ENCODE measurements at places on chromosomes 1 and 21.

DNA sequence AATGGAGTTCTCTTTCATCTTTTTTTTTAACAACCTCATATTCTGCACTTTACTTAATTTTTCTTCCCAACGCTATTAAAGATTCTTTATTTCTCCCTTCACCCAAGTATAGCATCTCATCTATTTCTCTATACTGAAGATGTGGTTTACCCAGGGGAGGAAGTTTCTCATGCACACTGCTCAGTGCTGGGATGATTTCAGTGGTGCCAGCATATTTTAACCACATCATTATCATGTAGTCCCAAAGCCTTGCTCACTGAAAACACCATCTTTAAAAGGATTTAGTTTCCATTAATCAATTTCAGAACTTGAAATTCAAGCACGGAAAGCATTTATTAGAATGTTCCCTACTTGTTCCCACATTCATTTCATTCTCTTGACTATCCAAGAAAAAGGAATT lies 725.7 kb downstream of the USP25 start:
- no peak for DNase-seq

- DNase-seq, result no peak
These were observed 1.1 kb upstream of the FNDC10 start for GRCh38 chr1:1600861-1601563.

DNA sequence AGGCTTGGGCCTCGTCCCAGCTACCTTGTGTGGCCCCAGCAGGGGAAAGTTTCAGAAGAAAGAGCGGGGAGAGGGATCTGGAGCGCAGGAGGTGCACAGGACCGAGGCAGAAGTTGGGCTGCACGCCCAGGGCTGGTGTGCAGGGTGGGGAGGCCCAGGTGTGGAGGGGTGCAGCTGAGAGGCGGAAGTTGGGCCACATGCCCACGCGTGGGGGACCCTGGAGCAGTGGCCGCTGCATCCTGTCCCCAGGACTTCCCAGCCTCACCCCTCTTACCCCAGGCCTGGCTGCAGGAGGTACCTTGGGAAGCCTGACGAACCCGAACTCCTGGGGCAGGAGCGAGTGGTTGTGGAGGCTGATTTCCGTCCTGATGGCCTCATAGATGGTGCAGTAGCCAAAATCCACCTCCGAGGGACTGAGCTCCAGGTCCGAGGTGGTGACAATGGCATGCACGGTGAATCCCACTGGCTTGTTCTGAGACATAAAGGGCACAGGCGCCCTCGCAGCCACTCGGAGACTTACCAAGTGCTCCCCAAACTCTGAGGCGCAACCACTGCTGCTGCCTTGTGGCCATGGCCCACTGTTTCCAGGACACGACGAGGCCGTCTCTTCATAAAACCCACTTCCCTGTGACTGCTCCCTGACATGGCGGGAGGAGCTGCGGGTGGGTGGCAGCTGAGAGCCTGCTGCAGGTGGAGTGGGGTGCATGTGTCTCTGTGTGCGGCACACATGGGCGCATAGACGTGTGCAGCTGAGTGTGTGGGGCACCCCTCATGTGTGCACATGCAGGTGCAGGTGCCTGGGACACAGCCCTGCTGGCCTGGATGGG lies 20.4 kb upstream of the TMEM52 start:
- DNase-seq, result no peak

GRCh38 chr1:47434051-47434842 lies 3.6 kb upstream of the FOXD2 start:
- peak; percentile 68 for DNase-seq

DNA sequence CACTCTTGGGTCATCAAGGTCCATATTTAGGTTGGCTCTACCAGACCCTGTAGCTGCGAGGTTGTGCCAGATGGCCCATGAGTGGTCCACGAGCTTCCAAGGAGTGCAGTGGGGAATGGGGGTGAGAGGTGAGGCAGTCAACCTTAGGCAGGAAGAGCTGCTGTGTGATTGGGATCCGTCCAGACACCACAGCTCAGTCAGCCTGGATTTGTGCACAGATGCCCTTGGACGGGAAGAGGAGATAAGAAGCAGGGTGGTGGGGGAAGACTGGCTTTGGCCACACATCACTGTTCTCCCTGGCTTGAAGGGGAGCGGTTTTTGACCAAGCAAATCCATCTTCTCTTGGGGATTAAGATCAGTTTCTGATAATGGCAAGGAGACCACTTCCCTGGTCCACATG lies 130.6 kb downstream of the IGSF21 start:
- no peak for DNase-seq

- DNase-seq, result peak; percentile 5
These were observed 758 bp downstream of the DEPDC1 start for GRCh38 chr1:68495968-68496679.

GRCh38 chr1:236604905-236605806 lies 840 bp upstream of the HEATR1 start:
- DNase-seq, result no peak

- no peak for DNase-seq
These were observed 68.5 kb upstream of the ADAM30 start for GRCh38 chr1:119964673-119965363.

GRCh38 chr1:28982198-28982597 lies 67.8 kb downstream of the EPB41 start:
- DNase-seq, result no peak

GRCh38 chr1:165408518-165408917 lies 36.4 kb downstream of the RXRG start:
- DNase-seq, result peak; percentile 44

DNA sequence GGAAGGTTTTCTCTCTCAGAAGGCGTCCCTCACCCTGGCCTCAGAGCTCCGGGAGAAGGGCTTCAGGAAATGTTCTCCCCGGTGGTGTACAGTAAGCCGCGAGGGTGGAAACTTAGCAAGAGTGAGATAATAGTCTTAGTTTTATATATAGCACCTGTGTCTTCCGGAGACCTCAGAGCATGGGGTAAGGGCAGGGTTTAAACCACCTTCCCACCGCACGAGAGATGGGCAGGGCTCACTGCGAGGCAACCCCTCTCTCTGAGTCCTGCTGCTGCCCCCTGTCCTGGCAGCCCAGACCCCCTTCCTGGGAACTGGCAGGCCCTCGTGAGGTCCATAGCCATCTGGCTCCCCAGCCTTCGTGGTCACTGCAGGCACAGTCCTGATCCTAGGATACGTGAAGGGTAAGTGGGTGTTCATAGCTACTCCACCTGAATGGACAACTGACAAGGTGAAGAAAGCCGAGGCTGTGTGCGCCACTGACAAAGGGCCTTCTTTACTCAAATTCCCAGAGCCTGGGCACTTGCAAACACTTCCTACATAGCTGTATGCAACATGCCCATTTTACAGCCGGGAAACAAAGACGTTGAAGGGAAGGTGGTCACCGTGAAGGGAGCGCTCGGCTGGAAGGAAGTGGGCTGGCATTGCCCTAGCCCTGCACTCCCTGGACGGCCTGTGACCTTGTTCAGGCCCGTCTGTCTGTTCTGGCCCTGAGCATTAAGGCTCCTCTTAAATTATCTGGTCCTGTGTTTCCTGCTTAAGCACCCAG lies 26.9 kb downstream of the ITPKB start:
- DNase-seq, result no peak

DNA sequence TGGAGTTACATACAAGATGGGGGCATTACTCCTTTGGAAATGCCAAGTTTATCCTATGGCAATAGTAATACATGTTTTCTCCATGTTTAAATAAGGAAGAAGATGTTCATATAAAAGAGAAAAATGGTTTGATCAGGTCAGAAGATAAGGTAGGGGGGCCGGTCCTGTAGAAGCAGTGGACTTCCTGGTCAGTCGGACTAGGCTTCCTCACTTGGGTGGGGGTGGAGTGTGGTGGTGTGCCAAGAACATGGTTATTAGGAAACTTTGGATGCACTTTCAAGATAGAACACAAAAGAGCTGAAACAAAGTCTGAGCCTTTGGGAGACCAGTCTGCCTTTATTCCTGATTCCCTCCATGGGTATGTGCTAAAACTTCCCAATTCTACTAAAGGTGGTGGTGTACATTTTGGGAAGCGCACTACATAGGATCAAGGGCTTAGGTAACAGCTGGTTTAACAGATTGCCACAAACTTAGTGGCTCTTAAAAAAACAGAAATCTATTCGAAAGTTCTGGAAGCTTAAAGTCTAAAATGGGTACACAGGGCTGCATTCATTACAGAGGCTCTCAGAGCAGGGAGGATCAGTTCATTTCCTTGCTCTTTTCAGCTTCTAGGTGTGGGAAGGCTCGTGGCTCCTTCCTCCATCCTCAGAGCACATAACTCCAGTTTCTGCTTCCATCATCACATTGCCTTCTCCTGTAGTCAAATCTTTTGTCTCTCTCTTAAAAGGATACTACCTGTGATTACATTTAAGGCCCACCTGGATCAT lies 64.6 kb downstream of the KDM1A start:
- no peak for DNase-seq

GRCh38 chr1:23810818-23811540 lies 10.4 kb upstream of the GALE start:
- DNase-seq, result peak; percentile 50

DNA sequence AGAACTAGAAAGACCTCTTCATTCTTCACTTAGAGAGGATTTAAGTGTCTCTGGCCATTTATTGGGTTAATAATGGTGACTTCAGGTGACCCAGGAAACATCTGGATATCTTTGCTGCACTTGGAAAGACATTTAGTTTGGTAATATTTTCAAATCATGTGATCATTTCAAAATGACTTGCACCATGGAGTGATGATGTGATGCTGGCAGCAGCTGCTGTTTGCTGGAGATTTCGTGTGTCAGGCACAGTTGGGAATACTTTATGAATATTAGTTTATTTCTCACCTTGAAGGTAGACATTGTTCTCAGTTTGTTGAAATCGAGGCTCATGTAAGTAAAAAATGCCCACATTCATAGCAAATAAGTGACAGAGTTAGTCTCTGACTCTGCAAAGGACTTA lies 236.0 kb downstream of the DISC1 start:
- no peak for DNase-seq

- DNase-seq, result no peak
These were observed 1.9 kb downstream of the GPR25 start for GRCh38 chr1:200874694-200875093.

DNA sequence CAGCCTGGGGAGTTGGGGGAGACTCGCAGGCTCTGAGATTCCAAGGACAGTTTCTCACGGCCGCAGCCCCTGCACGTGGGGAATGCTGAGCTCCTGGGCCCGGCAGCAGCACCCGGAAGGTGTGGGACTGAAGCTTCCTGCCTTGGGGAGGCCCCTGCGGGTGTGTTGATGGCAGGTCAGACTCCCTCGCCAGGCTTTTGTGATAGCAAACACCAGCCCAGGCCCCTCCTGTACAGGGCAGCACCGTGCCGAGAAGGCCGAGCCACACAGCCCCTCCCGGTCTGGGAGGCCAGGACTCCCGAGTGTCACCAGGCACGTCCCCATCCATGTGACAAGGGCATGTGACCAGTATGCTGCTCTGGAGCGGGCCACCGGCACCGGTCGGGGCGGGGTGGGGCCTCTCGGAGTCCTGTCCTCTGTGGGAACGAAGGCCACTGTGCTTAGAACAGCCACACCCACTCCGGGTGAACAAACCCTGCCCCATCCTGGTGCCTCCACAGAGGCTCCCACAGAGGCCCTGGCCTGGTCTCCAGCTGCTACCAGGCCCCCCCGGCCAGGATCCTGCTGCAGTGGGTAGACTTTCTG lies 31.1 kb upstream of the ARHGEF16 start:
- DNase-seq, result no peak

GRCh38 chr1:63777286-63777685 lies 3.5 kb downstream of the ROR1 start:
- DNase-seq, result no peak

DNA sequence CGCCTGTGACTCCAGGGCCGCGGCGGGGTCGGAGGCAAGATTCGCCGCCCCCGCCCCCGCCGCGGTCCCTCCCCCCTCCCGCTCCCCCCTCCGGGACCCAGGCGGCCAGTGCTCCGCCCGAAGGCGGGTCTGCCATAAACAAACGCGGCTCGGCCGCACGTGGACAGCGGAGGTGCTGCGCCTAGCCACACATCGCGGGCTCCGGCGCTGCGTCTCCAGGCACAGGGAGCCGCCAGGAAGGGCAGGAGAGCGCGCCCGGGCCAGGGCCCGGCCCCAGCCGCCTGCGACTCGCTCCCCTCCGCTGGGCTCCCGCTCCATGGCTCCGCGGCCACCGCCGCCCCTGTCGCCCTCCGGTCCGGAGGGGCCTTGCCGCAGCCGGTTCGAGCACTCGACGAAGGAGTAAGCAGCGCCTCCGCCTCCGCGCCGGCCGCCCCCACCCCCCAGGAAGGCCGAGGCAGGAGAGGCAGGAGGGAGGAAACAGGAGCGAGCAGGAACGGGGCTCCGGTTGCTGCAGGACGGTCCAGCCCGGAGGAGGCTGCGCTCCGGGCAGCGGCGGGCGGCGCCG lies at the start of gene SIM2:
SIM2 (plus strand) TSS at position 135 of the 565 bp plus-strand sequence. CDS start 632 bp downstream, outside the sequence.
- DNase-seq, result no peak

DNA sequence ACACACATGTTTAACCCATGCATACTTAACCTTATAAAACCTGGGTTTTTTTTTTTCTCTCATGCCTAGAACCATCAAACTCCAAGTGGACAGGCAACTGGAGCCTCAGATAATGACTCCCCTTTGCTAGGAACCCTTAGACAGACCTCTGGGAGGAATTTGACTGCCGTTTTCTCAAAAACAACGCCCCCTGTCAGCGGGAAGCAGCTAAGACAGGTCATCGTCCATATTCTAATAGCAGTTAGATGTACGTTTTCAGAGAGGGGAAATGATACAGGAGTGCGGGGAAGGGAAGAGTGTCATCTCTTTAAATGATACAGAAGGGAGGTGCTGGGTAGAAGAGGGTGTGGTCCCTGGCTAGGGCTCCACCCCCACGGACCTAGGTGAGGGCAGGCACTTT lies 34.7 kb downstream of the LRRC3 start:
- no peak for DNase-seq

GRCh38 chr1:223179786-223180185 lies 36.7 kb upstream of the TLR5 start:
- no peak for DNase-seq

- no peak for DNase-seq
These were observed 764 bp upstream of the CFH start for GRCh38 chr1:196651079-196651478.

DNA sequence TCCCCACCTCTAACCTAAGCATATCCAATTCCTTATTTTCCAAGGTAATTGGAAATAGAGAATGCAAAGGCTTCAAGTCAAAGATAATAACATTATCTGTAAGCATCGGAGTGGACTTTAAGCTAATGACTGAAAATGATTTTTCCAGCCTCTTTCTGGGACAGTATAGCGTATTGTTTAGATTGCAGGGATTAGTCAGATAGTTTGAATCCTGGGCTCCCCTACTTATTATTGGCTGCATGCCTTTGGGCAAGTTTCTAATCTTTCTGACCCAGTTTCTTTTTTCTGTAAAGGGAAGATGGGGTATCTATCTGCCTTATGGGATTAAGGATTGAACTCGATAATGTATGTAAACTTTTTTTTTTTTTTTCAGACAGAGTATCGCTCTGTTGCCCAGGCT lies 1.5 kb upstream of the CDC20 start:
- DNase-seq, result no peak

Data from AG08396 (cell line).